ENCODE measurements at places on chromosomes 4 and X.

DNA sequence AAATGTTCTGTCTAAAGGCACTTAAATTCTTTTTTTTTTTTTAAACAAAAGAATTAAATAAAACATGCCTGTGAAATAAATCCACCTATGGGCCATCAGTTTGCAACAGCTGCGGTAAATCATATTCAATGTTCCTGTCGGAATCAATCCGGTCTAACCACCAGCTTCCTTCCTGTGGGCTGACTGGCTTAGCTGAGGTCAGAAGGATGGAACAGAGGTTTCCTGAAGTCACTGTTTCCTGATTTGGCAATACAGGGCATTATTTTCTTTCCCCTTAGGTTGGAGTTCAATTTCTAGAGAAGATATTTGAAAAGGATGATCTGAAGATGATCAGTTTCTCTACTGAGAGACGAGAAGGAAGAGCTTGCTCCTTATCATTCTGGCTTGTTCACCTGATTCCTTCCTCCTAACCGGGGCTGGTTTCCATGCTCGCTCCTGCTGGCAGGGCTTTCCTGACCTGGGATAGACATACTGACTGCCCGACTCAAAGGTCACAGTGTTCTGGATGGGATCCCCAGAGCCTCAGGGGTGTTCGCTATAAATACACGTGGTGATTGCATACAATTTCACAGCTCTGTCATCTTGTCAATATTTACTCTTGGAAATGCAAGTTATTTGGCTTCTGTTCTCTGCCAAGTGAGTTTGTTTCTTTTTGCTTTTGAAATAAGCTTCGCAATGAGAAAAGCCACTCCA, 21.7 kb downstream of the PDLIM3 start:
- DNase-seq, result no peak

DNA sequence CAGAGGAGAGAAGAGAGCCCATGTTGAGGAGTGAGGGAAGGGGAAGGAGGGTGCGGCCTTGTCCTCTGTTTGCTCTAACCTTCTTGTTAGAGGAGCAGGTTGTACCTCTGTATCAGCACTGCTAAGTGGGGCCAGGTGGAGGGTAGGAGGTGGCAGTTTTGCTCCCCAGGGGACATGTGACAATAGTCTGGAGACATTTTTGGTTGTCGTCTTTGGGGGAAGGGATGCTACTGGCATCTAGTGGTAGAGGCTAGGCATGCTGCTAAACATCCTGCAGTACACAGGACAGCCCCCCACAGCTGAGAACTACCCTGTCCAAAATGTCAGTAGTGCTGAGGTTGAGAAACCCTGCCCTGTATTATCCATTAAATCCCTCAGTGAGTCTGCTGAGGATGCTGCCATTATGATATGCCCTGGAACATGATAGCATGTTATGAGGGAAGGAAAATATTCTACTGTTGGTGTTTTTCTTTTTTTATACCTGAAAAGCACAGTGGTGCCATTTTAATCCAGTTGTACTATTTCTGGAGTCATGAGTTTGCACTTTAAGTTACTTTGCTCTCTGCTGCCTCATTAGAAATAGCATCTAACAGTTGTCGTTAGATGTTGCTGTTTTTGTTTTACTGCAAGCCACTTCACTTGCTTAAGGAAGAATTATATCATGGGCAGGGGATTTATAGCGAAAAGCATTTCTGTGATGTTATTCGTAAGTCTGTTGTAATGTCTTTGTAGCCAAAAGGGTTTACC, 90.6 kb downstream of the LRP2BP start:
- no peak for DNase-seq

DNA sequence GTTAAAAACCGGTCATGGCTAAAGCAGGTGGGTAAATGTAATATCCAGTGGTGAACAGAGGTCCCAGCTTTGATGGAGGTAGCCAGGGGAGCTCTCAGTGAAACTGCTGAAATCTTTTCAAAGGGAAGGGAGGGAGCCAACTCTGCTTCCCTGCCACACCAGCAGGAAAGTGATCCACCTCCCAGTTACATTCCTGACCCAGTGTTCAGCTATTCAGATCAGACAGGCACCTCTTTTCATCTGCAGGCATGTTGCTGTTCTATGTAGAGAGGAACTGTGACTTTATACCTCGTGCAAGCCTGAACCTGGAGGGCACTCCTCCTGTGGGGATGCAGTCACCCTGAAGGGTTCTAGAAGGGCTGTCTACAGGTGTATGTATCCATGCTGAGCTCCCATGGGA, 37.6 kb downstream of the DCLK2 start:
- DNase-seq, result no peak

- no peak for DNase-seq
Measured at GRCh38 chrX:77658886-77659285, 127.1 kb downstream of the ATRX start.

- DNase-seq, result no peak
Measured at GRCh38 chr4:187258651-187259401, 535.2 kb upstream of the FAT1 start.

- no peak for DNase-seq
Measured at GRCh38 chr4:1334579-1334895, 12.5 kb upstream of the UVSSA start.

GRCh38 chr4:177001271-177002175, 208.8 kb upstream of the VEGFC start:
- DNase-seq, result no peak

GRCh38 chr4:6740347-6740746, 24.4 kb downstream of the BLOC1S4 start:
- DNase-seq, result no peak

GRCh38 chr4:130545596-130545995, 1449.6 kb downstream of the C4orf33 start:
- DNase-seq, result no peak

DNA sequence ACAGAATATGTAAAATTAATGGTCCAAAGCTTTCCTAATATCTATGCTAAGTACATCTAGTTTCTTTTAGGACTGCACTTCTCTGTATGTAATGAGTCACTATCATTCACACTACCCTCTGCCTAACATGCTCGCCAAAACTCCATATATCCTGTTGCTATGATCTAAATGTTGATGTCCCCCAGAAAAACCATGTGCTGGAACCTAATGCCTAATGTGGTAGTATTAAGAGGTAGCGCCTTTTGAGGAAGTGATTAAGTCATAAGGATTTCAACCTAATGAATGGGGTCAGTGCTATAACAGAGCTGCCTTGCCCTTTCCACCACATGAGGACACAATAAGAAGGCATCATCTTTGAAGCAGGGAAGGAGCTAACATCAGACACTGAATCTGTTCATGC, 34.9 kb upstream of the NFKB1 start:
- DNase-seq, result no peak

GRCh38 chr4:7879127-7879526, 60.5 kb downstream of the AFAP1 start:
- no peak for DNase-seq

DNA sequence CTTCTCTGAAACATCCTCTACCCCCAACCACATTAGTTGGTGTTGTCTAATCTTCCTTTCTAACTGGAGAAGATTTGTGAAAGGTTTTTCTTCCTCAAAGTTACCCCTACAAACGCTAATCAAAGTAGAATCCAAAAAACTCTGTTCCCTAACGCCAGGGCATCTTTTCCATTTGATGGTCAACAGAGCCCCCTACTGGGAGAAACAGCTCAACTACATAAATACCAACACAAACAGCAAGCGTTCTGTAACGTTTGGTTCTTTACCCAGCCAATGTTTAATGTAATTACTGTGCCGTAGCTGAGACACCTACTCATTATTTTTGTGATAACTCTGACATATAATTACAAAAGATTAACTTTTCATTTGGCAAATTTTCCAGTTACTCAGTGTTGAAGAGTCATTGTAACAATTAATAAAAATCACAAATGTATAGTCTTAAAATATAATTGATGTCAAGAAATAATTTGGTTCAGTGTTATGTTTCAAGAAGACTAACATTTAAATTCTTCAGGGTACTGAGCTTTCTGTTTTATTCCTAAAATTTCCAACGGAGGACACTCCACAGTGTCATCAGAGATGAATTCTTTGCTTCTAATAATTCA, 94.9 kb upstream of the TBC1D9 start:
- no peak for DNase-seq

DNA sequence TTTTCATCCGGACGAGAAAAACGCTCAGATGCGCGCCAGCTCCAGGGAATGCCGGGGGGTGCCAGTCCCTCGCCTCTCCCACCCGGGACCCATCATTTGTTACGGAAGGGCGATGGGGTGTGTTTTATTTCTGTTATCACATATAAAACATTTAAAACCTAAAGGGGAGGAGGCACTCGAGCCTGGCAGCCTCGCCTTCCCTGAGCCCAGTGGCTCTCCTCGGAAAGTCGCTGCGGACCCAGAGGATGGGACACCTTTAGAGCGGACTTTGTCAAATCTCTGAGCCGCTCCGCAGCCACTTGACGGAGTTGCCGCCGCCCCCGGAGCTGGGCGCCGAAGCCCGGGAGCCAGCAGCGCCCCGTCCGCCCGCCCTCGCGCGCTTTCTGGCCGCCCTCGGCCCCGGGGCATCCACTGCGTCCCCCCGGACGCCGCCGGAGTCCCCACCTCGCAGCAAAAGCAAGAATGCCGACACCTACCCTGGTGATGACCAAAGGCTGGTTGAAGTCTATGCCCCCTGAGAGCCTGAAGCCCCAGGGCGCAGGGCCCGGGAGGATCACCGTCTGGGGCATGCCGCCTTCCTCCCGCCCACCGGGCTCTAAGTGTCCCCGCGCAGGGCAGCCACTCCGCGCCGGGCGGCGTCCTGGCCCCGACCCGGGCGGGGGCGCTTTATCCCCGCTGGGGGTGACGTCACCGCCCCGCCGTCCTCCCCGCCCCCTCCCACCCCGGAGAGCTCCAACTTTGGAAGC, at the start of gene PDLIM3:
Gene PDLIM3, minus strand, starts transcription at position 642 of the 746 bp plus-strand sequence. Its CDS starts 73 bp downstream, at position 569.
- DNase-seq, result no peak

GRCh38 chr4:183080372-183081115, 18.5 kb upstream of the WWC2 start:
- no peak for DNase-seq

DNA sequence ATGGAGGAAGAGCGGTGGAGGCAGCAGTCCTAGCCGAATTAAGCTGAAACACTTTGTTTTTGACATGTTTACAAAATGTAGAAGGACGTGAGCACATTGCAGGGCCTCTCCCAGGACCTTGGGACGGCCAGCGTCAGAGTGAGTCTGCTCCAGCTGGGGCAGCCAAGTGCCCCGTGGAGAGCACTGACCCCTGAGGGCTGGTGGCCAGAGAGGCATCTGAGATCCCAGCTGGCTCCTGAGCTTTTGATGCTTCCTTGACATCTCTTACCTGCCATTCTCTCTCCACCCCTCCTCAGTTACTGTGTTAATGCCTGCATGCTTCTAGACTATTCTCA, 24.7 kb downstream of the NAT8L start:
- no peak for DNase-seq

GRCh38 chr4:95465010-95465409, 83.8 kb downstream of the UNC5C start:
- no peak for DNase-seq
